Natural killer cell (primary cell): ENCODE measurements at places on chromosomes 11 and 22.

GRCh38 chr11:11027288-11027687 lies 169.4 kb upstream of the ZBED5 start:
- DNase-seq, result no peak

- no peak for DNase-seq
Observed at GRCh38 chr11:33668468-33668825, 32.2 kb downstream of the C11orf91 start.

- no peak for DNase-seq
Observed at GRCh38 chr11:119976805-119977560, 160.9 kb downstream of the TRIM29 start.

- no peak for DNase-seq
Observed at GRCh38 chr11:57471496-57471895, 11.2 kb downstream of the RTN4RL2 start.

DNA sequence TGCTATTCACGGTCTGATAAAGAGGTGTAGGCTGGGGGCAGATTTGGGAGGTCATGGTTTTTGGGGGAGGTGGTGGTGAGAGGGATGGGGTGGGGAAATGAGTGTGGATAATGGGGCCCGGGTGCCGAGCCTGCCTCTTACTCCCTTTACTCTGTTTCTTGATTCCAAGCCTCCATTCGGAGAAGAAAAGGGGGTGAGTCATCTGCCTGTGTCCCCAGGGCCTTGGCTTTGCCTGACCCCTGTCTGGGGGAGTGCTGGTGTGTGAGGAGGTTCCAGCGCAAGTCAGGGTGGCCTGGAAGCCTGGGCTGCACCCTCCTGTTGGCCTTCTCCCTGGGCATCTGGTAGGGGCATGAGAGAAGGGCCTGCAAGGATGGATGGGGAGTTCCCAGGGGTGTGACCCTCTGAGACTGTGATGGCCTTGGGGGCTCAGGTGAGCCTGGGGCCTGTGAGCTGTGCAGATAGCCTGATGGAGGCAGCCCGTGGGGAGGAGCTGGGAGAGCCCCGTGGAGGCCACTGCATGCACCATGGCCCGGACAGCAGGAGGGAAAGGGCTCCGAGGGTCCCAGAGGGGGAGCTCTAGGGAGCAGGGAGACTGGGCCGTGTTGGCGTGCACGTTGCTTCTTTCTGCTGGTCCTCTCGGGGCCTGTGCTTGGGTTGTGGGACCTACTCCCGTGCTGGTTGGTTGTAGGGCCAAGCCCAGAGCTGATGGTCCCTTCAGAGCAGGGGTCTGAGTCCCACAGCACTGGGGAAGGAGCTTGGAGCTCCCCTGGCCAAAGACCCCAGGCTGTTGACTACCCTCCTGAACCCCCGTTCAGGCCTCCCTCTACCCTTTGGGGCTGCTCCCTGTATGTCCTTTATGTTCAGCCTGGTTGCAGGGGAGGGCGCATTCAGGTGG lies 26.3 kb upstream of the ACR start:
- no peak for DNase-seq

- DNase-seq, result peak; percentile 84
Observed at GRCh38 chr11:2466869-2467694, 22.3 kb downstream of the KCNQ1 start.

DNA sequence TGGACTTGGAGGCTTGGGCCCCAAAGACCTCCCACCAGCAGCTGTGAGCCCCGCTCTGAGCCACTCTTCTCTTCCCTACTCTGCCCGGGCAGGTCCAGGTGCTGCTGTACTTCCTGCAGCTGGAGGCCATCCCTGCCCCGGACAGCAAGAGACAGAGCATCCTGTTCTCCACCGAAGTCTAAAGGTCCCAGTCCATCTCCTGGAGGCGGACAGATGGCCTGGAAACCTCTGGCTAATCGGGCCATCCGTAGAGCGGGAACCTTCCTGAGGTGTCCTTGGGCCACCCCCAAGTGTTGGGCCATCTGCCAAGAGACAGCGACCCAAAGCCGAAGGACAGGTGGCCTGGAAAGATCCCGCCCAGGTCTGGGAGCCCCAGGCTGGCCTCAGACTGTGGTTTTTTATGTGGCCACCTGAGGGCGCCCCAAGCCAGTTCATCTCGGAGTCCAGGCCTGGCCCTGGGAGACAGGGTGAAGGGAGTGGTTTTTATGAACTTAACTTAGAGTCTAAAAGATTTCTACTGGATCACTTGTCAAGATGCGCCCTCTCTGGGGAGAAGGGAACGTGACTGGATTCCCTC lies 135.1 kb downstream of the BCR start:
- DNase-seq, result peak; percentile 66

DNA sequence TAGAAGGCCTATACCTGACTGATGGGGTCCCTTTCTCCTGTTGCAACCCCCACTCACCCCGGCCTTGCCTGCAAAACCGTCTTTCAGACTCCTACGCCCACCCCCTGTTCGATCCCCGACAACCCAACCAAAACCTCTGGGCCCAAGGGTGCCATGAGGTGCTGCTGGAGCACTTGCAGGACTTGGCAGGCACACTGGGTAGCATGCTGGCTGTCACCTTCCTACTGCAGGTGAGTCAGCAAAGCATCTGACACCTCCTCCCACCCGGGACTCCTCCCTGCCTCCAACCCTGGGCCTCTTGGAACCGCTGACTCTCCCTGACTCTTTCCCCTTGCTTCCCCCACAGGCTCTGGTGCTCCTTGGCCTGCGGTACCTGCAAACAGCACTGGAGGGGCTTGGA lies 1.2 kb downstream of the ROM1 start:
- no peak for DNase-seq

GRCh38 chr11:46247659-46248058 lies 29.8 kb upstream of the CREB3L1 start:
- no peak for DNase-seq

DNA sequence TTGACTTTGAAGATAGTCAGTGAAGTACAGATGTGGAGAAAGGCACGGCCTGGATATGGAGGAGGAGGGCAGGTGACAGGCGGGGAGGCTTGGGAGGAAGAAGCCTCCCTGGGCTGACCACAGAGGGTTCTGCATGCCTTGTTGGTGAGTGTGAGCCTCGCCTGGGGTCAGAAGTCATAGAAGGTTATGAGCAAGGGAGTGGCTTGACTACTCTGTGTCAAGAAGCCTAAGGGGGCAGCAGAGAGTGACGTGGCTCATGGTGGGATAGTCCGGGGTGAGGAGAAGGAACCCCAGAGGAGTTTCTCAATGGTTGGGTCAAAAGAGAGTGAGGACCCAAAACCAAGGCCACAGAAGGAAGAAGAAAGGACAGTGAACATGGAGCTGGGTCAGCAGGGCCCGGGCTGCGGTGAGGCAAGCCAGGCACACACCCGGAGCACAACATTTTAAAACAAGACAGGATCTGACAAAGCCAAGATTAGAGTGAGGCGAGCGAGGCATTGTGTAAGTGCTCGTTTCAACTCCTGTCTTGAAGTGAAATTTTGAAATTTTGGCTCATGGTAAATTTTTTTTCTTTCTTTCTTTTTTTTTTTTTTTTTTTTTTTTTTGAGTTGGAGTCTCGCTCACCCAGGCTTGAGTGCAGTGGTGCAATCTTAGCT lies 31.9 kb downstream of the PDGFB start:
- peak; percentile 2 for DNase-seq

GRCh38 chr11:45665933-45666647 lies 668 bp upstream of the CHST1 start:
- DNase-seq, result no peak

DNA sequence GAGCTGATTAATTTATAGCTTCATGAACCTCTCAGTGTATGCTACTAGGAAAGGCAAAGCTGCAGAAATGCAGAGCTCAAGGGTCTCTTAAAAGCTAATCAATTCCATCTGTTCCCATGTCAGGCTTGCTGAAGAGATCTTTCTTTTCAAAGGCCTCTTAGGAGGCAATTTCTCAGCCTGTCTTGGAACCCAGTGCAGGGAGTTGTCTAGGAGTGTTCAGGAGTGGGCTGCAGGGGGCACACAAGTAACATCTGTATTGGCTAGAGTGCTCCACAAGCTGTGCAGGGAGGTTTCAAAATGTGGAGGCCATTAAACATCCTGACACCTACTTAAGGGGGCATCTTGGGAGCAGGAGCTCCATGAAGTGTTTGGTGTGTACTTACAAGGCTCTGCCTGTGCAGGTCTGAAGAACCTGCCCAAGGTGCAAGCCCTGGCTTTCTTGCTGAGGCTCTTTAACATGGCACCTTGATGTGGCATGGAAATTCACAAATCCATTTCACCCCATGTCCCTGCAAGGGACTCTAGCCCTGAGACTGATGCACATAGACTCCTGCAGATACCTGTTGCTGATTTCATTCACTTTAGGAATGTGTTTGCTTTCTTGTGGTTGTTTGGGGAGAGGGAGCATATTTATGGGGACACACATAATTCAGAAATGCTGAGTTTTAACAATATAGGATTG lies 134.7 kb downstream of the ME3 start:
- no peak for DNase-seq

- no peak for DNase-seq
Observed at GRCh38 chr11:71428861-71429435, 19.2 kb downstream of the DHCR7 start.

DNA sequence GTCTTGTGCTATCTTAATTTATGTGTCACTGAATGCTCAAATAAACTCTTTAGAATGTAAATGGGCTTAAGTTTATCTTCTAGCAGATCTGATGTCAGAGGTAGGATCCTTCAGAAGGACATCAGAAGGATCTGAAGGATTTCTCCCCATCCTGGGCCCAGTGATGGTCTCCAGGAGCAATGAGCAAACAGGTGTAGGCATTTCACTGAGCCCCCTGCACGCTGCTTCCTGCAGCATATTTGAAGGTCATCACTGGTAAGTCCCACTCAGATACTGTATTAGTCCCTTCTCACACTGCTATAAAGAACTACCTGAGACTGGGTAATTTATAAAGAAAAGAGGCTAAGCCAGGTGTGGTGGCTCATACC lies 4.5 kb downstream of the GSTP1 start:
- DNase-seq, result no peak

GRCh38 chr11:43708776-43709175 lies 28.2 kb downstream of the HSD17B12 start:
- no peak for DNase-seq

- DNase-seq, result no peak
Observed at GRCh38 chr11:65870307-65870658, 2.3 kb downstream of the EFEMP2 start.

DNA sequence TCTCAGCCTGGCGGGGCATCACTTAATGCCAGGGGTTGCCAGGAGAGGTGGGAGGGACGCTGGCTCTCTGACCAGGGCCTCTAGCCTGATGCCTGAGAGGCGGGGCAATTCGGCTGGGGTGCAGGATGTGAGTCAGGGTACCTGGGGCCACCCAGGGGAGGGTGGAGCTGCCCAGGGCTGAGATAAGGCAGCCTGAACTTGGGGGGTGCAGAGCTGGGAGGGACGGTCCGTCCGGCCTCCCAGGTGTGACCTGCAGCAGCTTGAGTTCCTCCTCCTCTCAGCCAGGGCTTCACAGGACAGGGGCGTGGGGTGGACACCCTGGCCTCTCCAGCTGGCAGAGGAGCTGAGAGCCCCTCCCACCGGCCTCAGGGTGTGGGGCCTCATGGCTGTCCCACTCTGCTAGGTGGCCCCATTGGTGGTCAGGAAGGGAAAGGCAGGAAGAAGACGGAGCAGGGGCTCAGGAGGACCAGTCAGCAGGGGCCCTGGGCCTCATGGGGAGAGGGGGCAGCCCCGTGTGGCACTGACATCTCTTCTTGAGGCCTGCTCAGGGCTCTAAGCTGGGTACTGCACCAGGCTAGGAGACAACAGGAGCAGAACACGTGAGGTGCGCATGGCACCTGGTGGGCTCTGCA lies 942 bp upstream of the RPS6KA4 start:
- DNase-seq, result peak; percentile 28

GRCh38 chr22:43642319-43643206 lies 169.5 kb downstream of the EFCAB6 start:
- no peak for DNase-seq

GRCh38 chr22:45537734-45538181 lies 35.1 kb downstream of the FBLN1 start:
- no peak for DNase-seq

GRCh38 chr22:19958083-19959042 lies 16.7 kb upstream of the TXNRD2 start:
- no peak for DNase-seq

- DNase-seq, result no peak
Observed at GRCh38 chr11:70109006-70109405, 30.9 kb downstream of the ANO1 start.

DNA sequence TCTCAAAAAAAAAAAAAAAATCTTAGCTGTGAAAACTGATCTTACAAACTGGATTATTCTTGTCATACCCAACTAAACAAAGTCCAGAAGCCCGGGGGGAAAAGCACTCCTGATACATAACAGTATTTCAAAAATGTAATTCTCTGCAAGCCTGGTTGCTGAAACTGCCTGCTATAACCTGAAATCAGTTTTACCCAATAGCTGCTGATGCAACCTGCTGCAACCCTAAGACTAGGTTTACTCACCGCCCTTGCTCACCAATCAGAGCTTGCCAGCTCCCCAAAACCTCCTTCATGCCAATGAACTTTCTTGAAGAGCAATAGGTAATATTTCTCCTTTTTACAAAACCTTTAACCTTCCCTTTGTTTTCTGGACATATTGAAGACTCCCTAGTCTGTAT lies 12.4 kb downstream of the FGF19 start:
- DNase-seq, result no peak

GRCh38 chr22:19530751-19531150 lies 6.5 kb upstream of the CLDN5 start:
- no peak for DNase-seq

DNA sequence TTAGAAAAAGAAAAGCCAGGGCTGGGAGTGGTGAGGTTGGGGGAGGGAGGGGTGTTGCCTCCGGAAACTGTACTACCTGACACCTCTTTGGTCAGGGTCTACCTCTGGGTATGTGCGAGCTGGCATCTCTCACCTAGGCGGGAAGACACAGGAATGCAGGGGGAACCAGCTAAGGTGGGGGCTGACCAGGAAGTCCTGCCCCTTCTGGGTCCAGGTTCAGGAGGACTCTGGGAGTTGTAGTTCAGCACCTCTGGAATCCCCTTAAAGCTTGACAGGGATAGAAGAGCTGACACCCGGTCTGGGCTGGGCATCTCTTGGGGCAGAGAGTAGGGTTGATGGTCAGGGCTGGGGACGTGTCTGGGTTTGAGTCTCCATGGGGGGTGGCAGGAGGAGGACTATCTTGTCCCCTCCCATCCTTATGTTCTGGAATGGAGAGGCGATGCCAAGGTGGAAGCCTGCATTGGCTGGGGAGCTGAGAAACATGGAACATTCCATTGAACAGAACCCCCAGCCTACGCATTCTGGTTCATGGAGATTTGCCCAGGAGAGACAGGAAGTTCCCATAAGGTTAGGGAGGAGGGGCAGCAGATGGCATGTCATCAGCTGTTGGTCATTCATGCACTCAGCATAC lies 2.1 kb upstream of the KIAA1671 start:
- DNase-seq, result no peak

GRCh38 chr11:19075636-19076035 lies 15.1 kb upstream of the MRGPRX2 start:
- no peak for DNase-seq

- no peak for DNase-seq
Observed at GRCh38 chr11:87971354-87971753, 203.9 kb downstream of the RAB38 start.
